Mucosa of gallbladder (tissue), 1 donor: ENCODE measurements at places on chromosomes 5 and 9.

DNA sequence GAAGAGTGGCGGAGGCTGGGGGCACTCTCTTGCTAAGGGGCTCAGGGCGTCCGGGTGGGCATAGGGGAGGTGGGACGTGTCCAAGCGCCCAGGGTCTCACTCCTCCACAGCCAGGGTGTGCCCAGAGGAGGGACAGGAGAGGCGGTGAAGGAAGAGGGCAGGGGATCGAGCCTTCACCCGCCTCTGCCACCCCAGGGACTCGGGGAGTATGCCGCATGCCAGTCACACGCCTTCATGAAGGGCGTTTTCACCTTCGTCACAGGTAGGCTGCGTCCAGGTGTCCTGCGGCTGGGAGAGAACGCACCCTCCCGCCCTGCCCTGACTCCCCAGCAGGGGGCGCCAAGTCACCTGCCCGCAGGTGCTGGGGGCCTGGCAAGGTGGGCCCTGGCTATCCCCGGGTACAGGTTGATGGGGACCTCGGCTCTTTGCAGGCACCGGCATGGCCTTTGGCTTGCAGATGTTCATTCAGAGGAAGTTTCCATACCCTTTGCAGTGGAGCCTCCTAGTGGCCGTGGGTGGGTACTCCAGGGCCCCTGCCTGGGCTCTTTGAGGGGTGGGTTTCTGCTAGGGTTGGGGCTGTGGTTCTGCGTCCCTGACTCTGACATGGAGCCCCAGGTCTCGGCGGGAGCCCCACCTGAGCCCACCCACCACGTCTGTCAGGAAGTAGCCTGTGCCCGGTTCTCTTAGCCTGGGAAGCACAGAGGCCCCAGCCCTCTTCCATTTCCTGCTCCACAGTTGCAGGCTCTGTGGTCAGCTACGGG lies 552 bp downstream of the TMEM141 start:
- DNase-seq: peak; percentile 77

DNA sequence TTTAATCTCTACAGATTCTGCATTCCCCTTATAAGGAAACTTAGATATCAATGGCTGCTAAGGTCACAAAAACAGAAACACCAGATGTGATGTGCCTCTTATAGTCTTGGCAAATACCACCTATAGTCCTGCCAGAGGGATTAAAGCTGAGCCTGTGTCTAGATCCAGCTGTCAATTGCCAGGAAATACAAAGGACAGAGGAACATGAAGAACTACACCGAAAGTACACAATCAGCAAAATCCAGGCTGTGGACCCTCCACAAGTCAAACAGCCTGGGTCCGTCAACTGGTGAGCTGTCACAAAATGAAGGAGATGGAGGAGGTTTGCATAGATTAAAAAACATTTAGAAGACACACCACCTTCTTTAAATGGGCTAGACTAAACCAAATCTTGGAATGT lies 85.4 kb downstream of the KLF4 start:
- no peak for DNase-seq

GRCh38 chr9:132020272-132020671 lies 59.4 kb downstream of the MED27 start:
- DNase-seq: no peak

- DNase-seq: no peak
Observed at GRCh38 chr5:42061121-42061520, 136.0 kb downstream of the FBXO4 start.

DNA sequence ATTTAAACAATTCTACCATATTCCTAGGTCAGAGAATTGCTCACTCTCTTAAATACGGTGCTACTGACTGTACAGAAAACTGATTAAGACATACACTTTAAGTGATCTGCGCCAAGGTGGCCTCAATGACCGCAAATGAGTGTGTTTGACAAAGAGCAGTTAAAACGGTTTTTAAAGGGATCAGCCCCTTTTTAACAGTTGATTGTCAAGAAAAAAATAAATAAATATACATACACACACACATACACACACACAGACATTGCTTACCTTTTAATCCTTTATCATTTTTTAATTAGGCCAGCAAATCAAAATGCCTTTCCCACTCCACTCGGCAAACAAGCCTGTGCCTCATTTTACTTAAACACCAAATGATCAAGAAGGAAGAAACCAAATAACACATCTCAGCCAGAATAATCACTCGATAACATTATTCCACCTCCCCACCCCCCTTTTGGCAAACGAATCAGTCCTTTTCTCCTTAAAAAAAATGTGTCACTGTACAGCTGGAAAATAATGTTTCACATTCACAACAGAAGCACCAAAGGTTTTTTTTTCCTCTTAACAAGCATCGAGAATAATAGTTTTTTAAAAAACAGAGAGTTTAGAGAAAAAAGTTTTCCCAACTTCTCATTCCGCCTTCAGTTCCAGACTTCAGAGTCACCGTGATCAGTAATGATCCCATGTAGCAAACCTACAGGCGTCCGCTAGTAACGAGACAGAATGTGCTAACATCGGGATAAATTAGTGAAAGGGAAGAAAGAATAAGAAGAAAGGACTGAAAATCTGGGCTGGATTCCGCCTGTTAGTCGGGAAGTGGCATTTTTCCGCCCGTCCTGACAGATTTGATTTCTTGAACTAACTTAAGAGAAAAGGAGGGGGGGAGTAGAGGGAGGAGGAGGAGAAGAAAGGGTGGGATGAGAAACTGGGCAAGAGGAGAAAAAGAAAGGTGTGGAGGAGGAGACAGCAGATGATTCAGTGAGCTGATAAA lies at the start of gene ZNF608:
TSS of gene ZNF608 (minus strand) at position 712 of the 988 bp plus-strand sequence. CDS start 1,650 bp downstream, outside the sequence.
- DNase-seq: no peak

DNA sequence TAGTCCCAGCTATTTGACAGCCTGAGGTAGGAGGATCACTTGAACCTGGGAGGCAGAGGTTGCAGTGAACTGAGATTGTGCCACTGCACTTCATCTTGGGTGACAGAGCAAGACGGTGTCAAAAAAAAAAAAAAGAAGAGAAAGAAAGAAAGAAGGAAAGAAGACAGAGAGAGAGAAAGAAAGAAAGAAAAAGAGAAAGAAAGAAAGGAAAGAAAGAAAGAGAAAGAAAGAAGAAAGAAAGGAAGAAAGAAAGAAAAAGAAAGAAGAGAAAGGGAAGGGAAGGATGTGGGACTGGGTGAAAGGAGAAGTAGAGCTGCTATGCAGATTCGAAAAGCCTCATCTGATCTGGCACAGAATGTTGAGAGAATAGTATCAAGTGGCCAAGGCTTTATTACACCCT lies 23.7 kb upstream of the SCAMP1 start:
- no peak for DNase-seq

DNA sequence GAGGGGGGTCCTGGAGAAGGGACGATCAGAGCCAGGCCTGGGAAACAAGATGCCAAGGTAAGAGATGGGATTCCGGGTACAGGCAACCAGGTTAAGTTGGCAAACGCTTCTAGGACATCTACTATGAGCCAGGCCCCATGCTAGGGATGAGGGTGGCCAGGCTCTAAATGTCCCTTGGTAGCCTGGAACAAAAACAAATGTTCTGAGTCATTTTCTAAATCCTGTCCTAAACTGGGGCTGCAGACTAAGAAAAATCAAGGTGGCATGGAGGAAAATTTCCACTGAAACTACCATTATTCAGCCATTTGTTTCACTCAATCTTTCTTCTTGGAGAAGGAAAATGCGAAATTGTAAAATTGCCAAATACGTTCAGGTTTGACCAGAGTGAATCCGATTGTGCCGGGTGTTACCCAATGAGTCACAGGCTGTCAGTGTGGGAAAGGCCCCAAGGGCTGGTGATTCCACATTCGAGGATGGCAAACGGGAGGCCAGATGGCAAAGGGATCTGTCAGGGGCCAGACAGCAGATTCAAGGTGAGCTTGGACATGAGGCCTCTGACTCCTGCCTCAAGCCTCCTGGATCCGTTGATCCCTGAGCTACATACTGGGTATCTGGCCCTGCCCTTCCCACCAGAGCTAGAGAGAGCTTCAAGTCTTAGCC lies 57.6 kb downstream of the PAX5 start:
- DNase-seq: no peak

DNA sequence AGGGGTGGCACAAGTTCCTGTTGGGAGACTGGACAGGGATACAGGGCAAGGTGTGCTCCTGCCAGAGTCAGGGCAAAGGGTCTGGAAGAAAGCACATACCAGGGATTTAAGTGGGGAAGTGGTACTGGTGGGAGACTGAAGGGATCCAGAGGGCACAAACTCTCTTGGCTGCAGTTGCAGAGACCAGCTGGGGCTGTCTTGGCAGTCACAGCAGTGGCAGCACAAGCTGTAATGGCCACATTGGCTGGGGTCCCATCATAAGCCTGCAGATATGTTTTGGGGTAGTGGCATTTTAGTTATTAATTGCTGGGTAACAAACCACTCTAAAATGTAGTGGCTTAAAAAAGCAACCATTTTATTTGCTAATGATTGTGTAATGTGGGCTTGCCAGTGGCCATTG lies 492.2 kb downstream of the ENC1 start:
- DNase-seq: no peak

GRCh38 chr9:91427873-91428272 lies 4.2 kb upstream of the NFIL3 start:
- DNase-seq: no peak

DNA sequence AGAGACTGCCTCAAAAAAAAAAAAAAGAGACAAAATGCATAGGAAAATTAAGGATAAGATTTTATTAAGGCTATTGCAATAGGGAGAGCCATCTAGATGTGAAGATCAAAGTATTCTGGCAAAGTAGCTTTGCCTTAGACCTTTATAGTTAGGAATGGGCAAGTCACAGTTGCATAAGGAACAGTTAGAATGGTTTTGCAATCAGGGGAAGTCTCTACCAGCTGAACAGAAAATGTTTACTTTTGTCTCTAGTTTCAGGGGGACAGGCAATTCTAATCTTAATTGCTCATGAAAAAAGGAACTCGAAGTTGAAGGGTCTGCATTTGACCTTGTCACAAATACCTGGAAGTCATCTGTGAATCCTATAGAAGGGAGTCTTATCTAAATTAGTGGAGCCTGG lies 13.1 kb upstream of the ATP6V1G1 start:
- DNase-seq: no peak

DNA sequence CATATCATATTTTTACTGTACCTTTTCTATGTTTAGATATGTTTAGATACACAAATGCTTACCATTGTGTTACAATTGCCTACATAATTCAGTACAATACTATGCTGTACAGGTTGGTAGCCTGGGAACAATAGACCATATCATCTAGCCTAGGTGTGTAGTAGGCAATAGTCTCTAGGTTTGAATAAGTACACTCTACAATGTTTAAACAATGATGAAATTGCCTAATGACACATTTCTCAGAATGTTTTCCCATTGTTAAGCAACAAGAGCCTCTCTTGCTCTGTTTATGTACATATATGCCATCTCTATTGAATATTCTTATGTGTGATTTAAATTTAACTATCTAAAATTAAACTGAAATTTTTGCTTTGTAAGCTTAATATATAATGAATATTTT lies 209.6 kb upstream of the ST8SIA4 start:
- no peak for DNase-seq

DNA sequence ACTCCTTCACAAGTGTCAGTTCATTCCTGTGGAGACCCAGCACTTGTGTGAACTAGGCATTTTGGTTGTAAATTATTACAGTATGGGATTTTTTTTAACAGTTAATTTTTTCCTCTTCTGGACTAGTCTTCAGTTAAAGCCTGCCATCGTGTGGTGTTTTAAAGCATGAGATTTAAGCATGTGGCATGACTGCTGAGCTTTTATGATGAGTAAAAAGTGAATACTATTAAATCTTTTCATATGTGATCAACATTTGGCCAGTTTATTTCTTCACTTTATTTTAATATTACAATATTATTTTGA lies 25.0 kb downstream of the LMNB1 start:
- DNase-seq: no peak

DNA sequence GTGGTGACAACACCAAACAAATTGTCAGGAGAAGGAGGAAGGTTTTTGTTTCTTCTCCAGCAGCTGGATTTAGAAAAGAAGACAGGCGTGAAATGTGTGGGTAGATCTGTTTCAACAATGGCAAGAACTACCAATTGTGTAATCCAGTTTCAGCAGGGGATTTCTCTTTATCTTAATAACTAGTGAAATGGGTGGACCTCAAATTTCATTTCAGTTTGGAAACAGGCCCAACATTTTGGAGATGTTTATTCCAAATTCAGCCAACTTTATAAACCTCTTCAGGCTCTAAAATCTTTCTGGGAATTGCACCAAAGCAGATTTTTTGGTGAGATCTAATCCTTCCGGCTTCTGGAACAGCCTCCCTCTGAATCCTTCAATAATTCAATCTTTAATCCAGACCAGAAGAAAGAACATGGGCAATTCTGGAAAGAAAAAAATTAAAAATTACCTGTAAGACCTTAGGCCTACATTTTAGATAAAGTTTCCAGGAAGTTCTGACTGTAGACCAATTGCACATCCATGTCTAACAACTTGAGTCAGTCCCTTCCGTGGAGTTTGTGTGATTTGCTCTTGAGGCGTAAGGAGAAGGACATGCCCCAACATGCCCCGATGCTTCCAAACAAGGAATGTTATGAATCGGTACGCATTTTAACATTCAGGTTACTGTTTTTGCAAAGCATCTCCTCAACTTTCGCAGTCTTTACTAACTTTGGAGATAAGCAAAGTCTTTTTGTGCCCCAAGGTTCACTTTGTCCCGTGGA lies 423.6 kb downstream of the IRX1 start:
- DNase-seq: no peak

- peak; percentile 67 for DNase-seq
Observed at GRCh38 chr9:95494416-95495371, 22.1 kb downstream of the PTCH1 start.

DNA sequence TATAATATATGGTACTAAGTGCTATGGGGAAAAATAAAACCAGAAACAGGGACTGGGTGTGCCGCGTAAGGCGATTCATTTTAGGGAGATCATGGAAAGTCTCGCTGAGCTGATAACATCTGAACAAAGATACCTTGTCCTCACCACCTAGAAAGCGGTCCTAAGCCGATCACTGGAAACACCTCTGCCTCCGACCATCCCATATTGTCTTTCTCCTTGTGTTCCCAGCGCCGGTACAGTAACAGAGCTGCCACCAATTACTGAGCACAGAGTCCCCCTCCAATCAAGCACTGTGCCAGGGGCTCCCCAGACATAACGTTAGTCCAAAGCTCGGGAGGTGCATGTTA lies 704 bp downstream of the CCDC112 start:
- DNase-seq: no peak
